Left kidney (tissue), 8 donors: ENCODE measurements at places on chromosomes 13 and 19.
A peak's percentile ranks its signal among the peaks of the same experiment; 100 is the strongest.

GRCh38 chr19:49844138-49845095 lies 6.5 kb upstream of the PTOV1 start:
- no peak for DNase-seq

DNA sequence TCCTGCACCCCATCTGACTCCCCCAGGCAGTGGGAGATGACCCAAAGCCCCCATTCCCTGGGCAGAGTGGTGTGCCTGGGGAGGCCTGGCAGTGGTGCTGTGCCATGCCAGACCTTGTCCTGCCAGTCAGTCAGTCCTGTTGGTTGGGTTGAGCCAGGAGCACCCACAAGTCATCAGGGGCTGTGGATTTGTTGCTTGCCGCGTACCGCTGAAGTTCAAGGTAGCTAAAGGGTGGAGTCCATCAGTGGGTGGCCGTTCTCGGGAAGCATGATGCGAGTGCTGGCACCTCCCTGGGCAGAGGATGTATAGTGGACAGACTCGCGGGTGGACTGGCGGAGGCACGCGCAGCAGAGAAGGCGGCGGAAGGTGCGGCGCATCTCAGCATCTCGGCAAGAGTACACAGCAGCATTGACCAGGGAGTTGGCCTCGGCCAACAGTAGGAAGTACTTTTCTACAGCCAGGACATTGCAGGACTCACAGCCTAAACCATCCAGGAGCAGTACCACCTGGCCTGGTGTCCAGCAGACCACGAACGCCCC lies 3.9 kb downstream of the LPAR2 start:
- DNase-seq, result no peak

- DNase-seq, result no peak
These were observed 13.0 kb downstream of the PRKCSH start for GRCh38 chr19:11448410-11448809.

DNA sequence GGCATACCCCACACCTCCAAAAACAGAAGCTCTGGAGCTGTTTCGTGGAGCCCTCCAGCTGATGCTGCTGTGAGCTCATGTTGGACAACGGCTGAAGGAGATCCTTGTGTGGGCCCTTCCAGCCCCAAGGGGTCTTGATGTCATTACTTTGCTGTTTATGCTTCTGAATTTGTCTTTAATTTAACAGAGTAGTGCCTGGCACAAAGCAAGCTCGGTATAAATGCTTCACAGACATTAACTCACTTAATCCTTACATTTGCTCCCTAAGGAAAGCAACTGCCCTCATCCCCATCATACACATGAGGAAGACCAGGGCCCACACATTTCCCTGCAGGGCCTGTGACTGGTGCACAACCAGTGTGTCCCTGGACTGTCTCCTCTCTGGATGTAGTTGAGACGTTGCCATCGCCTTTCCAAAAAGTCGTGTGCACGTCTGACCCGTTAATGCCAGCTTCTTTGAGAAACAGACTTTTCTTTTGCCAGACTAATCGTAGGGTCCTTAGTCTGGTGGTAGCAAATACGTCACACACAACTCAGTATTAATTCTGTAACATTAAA lies 7.6 kb downstream of the COL4A1 start:
- DNase-seq, result no peak

DNA sequence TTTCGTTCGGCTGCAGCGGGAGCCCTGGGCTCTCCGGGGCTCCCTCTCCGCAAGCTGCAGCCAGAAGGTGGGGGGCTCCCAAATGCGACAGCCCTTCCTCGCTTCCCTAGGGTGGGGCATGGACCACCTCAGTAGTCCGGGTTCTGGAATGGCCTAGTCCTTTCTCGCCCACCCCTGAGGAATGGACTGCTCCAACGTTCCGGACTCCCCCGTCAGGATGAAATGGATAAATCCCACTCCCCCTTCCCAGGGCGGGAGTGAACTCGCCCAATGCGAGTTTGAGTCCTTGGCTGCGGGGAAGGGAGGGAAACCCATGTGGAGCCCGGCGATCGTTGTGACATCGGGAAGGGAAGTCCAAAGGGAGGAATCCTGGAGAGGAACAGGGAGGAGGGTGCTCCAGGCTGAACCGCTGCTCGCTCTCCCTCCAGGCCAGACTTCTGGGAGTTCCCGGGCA lies 5.5 kb downstream of the HRC start:
- DNase-seq, result peak; percentile 89

DNA sequence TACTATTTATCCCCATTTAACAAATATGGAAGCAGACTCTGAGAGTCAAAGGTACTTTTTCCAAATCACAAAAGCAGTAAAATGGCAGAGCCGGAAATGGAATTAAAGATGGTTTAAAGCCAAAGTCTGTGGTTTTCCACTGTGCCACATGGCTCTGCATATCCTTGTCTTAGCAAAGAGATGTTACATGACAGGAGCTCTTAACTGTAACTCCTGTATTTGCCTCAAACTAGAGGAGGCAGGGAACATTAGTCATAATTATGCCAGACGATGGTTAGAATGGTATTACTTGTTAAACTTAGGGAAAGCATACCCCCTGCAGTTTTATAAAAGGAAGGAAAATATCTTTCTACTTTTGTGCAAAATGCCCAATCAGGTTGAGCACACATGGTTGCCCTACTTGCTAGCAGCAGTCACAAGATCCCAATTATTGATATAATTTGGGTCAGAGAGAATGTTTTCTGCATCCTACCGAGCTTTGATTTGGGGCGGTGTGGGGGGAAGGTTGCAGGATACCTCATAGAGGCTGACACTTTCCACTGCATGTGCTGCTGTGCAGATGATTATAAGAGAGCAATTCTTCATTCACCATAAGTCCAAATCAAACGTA lies 42.0 kb upstream of the MAB21L1 start:
- no peak for DNase-seq

DNA sequence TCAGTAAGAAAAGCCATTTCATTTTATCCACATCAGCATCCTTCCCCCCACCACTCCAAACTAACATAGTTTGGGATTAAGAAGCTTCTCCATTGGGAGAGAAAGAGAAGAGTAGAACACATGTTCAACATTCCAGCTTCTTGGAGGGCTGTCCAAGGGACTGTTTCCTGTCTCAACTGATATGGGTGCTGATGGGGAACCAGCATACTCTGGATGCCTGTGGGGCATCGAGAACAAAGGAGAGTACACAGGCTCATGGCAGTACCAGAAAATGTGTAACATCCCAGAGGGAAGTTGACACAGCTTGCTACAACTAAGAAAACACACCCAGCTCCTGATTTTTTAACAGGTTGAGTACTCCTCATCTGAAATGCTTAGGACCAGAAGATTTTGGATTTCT lies 24.7 kb downstream of the SUCLA2 start:
- DNase-seq, result no peak

DNA sequence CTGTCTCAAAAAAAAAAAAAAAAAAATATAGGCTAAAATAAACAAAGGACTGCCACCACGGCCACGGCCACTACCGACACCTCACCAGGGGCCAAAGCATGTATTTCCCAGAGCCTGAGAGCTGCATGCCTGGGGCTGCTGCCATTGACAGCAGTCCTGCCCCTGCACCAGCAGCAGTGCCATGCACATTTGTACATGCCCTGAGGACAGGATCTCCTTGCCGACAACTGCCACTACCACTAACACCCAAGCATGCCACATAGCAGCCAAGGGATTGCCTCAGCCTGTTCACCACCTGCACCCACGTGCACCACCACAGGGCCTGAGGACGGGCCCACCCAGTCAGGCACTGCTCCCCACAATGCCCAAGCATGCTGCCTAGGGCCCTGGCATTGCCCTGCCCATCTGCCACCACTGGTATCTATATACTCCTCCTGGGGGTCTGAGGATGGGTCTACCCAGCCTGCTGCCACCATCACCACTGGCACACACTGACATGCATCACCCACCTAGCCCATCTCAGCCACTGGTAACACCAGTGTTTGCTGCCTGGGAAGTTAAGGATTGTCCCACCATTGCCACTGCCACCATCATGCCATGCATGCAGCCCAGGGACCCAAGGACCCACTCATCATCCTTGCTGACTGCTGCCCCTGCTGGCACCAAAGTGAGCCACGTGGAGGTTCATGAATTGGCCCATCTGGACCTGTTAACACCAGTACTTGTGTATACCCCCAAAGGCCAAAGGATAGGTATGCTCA lies 10.6 kb upstream of the NUP62 start:
- no peak for DNase-seq

- no peak for DNase-seq
These were observed 5.4 kb upstream of the GAS6 start for GRCh38 chr13:113869263-113869662.

- no peak for DNase-seq
These were observed 57.3 kb upstream of the TPM4 start for GRCh38 chr19:16018801-16019551.

- no peak for DNase-seq
These were observed 367.8 kb downstream of the DACH1 start for GRCh38 chr13:71499235-71499634.

DNA sequence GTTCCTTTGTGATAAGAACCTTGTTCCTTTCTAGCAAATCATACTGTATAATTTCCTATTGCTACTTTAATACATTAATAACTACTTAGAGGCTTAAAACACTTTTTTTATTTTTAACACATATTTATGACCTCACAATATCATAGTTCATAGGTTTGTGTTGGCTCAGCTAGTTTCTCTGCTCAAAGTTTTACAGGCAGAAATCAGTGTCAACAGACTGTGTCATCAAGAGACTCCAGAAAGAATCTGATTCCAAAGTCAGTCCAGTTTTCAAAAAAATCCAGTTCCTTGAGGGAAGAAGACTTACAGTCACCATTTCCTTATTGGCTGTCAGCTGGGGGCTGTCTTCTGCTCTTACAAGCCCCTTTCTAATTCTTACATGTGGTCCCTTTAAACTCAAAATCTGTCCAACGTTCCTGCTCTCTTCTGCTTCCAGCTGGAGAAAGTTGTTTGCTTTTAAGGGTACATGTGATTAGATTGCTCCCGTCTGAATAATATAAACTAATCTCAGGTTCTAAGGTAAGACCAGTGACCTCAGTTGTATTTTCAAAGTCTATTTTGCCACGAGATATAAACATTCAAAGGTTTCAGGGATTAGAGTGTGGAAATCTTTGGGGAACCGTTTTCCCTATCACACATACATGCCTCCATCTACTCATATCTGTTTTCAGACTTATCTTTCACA lies 267.3 kb upstream of the SLITRK5 start:
- no peak for DNase-seq

- DNase-seq, result no peak
These were observed 45.4 kb upstream of the CYP2B6 start for GRCh38 chr19:40945645-40946044.

DNA sequence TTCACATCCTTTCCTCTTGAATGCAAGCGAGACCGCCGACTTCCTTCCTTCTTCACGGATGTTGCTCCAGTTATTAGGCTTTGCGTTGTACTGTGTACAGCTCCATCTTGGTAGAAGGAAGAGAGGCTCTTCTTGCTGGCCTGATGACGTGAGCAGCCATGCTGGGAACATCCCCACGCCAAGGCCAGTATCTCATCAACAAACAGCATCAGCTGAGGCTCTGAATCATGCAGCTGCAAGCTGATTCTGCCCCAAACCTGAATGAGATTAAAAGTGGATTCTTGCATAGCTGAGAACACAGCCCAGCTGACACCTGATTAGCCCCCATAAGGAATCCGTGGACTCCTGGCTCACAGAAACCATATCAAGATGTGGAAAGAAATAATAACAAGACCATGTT lies 809.6 kb downstream of the EFNB2 start:
- no peak for DNase-seq

DNA sequence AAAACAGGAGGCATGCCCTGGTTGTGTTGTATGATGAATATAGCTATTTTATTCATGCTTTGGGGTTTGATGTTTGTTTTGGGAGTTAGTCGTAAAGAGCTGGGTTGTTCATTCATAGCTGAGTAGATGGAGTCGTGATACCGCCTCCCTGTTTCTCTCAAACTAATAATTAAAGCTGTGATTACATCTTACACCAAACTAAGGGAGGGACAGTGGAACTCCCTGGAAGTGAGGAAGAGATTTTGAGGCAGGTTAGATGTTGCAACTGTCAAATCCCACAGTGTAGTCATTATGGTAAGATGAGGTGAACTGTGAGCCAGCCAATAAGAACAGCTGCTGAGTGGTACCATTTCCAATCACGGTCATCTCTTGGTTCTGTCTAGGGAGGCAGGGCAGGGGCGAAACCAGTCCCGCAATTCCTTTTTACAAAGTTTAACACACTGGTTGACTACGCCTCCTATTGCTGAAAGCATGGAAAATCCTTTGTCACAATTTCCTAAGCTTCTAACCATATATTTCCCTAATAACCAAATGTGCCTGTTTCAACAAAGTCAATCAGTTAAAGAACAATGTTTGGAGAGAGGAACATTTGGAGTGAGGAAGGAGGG lies 207.6 kb upstream of the SERP2 start:
- DNase-seq, result no peak

GRCh38 chr13:73913079-73913740 lies 221.0 kb downstream of the KLF12 start:
- DNase-seq, result no peak

DNA sequence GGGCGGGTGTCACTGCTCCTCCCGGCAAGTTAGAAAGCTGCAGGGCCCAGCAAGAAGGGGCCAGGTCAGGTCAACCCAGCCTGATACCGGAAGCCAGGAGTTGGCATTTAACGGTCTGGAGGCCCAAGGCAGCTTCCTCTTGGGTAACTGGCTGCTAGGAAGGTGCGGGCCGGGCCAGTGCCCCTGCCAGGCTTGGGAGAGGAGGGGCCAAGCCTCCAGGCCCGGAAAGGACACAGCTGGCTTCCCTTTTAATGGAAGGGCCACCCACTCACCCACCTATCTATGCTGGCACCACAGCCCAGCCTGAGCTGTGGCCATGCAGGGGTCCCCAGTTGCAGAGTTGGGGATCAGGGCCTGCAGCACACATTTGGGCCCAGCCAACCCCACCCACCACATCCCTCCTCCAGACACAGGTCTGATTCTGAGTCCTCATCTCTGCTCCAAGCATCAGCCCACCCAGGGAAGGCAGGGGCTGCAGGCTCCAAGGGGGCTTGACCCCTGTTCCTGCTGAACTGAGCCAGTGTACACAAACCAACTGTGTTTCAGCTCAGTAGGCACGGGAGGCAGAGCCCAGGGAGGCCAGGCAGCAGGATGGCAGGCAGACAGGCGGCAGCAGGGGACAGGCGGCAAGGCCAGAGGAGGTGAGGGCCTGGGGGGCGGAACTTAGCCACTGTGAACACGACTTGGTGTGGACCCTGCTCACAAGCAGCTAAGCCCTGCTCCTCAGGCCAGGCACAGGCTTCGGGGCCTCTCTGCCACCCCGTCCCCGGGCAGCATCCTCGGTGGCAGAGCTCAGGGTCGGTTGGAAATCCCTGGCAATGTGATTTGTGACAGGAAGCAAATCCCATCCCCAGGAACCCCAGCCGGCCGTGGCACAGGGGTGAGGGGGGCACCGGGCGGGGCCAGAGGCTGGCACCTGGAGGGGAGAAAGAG lies 40.8 kb downstream of the ZSWIM4 start:
- DNase-seq, result no peak

DNA sequence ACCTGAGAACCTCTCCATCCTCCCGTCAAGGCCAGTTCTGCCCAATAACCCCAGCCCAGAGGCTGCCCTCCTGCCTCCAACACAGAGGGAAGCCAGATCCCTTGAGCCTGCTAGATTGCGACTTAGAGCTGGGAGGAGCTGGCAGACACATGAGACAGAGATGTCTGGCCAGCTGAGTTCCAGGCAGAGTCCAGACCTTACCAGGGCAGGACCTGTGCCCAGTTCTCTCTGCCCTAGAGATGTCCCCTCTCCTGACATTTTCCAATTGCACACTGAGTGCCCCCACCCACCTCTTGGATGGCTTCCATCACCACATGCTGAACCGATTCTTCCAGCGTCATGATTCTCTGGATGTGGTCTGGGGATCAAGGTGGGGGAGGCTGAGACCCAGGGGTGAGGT lies 3.0 kb downstream of the HOOK2 start:
- no peak for DNase-seq

GRCh38 chr19:53130506-53130905 lies 2.2 kb downstream of the ZNF415 start:
- DNase-seq, result no peak
